ENCODE measurements at places on chromosomes 5 and 9. TPM values are rescaled to one million over a fixed set of nuclear protein-coding genes. Genes with fewer than 3 reads are reported as not detected.
A peak's percentile ranks its signal among the peaks of the same experiment; 100 is the strongest.

DNA sequence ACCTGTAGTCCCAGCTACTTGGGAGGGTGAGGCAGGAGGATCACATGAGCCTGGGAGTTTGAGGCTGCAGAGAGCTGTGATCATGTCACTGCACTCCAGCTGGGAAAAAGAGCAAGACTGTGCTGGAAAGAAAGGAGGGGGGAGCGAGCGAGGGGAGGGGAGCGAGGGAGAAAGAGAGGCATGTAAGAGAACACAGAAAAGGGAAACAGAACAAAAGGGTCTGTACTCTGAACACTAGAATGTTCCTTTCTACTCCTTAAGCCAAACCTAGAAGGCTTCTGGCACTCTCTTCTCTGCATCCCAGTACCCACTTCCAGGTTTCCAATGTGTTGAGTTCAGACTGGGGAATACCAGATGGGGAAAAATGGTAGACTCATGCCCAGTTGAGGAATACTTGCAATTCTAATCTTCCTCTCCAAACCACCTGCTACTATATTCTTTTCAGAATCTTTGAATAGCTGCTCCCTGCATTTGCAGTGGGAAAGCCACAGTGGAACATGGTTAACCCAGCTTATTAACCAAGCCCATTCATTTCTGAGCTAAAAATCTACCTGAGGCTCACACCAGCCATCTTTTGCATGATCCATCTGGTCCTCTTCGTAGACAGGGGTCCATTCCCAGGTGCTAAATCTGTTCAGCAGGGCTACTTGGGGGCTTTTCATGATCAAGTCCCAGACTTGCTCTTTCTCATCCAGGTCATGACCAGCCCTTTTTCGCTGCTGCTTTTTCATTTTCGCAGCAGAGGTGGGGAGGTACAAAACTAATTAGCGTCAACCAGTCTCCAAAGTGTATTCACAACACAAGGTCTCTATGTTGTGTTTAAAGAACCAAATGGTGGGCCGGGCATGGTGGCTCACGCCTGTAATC is 34.9 kb downstream of the SEMA4D start:
- peak; percentile 59 for DNase-seq

- no peak for DNase-seq
Observed at GRCh38 chr5:84635235-84636055, 250.8 kb upstream of the EDIL3 start.

GRCh38 chr5:102762095-102762534 is 7.0 kb downstream of the PAM start:
- DNase-seq, result no peak

The PITX1 gene
- not detected for polyA plus RNA-seq

GRCh38 chr9:19927560-19927959 is 138.7 kb upstream of the SLC24A2 start:
- no peak for DNase-seq

GRCh38 chr5:142151436-142152383 is 43.1 kb downstream of the NDFIP1 start:
- DNase-seq, result peak; percentile 66

- no peak for DNase-seq
Observed at GRCh38 chr5:170903075-170903474, 41.3 kb downstream of the RANBP17 start.

GRCh38 chr9:116145036-116145435 is 8.6 kb upstream of the PAPPA start:
- DNase-seq, result no peak

DNA sequence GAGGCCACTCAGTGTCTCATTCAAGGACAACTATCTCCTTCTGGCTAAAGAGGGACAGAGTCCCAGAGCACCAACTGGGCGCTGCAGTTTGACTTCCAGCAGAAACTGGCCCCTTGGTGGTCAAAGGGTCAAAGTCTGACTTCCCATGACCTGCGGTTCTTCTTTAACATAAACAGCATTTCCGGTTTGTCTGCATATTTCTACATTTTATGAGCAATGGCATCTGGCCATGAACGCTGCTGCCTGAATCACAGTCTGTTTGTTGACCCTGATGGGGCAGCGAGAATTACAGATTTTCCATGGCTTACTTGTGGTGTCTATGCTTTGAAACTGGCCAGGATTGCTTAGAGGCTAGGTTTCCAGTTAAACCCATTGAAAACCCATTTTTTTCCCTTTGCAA is 1.3 kb downstream of the TNFSF15 start:
- DNase-seq, result no peak

- DNase-seq, result no peak
Observed at GRCh38 chr5:145178641-145179523, 656.3 kb downstream of the PRELID2 start.

The PCDHGA11 gene
- polyA plus RNA-seq, result not detected

GRCh38 chr9:106885451-106885850 is 22.5 kb downstream of the ZNF462 start:
- no peak for DNase-seq

The ANXA1 gene
- 59.4 TPM for polyA plus RNA-seq

The PDE8B gene
- polyA plus RNA-seq, result 0.08 TPM

DNA sequence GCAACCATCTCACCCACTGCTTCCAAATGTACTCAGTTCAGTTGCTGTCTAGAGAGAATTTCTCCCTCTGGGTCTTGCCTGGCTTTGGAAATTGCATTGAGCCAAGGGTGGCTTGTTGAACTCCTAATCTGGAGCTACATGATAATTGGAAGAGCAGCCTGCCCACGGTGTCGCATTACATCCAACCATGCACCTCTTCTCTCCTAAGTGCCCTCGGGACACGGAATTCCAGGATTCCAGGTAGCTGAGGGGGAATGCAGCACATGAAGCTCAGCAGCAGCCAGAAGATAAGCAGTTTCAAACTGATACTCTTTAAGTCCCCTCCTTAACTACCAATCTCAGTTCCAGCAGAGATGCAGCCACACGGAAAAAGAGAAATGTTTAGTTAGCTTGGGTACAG is 509.4 kb upstream of the KLF4 start:
- DNase-seq, result no peak

The CD274 gene
- polyA plus RNA-seq, result 3.9 TPM

DNA sequence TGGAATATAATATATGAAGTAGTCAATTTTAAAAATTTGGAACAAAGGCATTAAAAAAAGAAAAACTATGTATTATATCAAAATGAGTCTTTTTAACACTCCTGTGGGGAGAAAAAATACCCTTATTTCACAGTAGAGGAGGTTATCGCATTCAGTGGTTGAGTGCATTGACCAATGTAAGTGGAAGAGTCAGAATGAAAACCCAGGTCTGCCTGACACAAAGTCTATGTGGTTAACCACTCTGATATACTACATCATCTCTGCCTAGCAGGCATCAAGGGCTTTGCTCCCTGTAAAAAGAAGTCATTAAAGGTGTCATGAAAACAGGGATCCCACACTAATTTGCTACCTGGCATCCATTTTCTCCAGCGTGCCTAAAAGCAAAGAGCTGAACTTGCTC is 417.2 kb upstream of the C9orf72 start:
- DNase-seq, result no peak

DNA sequence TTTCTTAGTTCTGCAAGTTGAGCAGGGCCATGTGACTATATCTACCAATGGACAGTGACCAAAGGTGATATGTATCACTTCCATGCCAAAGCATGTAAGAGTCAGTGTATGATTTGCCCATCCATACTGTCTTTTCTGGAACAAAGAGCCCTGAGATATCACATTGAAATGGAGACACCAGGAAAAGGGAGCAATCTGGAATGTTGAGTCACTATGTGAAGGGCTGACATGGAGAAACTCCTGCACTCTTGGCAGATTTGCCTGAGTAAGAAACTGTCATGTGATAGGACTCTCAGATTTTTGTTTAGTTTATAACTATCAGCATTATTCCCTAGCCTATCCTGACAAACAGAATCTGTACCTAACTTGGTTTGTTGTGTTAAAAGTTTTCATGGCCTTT is 29.8 kb upstream of the TMEM161B start:
- no peak for DNase-seq

DNA sequence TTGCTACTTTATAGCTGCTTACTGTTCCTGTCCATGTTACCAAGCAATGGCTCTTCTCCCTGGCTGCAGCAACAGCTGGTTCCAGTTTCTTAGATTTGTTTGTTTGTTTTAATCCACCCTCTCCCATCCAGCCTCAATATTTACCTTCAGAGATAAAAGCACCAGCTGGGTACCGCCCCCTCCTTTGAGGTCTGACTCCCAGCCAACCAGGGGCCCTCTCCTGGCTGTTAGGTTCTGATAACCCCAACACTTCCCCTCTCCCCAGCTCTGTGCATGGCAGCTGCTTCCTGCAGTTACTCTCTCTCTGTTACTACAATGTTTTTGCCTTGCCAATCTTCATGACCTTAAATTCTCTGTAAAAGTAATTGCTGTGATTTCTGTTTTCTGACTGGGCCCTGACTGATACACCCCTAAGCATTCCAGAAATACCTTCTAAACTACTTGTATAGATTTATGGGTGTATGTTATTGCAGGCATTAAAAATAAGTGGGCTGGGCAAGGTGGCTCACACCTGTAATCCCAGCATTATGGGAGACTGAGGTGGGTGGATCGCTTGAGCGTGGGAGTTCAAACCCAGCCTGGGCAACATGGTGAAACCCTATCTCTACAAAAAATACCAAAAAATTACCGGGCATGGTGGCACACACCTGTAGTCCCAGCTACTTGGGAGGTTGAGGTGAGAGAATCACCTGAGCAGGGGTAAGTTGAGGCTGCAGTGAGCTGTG is 2.6 kb upstream of the GCNT1 start:
- DNase-seq, result no peak

DNA sequence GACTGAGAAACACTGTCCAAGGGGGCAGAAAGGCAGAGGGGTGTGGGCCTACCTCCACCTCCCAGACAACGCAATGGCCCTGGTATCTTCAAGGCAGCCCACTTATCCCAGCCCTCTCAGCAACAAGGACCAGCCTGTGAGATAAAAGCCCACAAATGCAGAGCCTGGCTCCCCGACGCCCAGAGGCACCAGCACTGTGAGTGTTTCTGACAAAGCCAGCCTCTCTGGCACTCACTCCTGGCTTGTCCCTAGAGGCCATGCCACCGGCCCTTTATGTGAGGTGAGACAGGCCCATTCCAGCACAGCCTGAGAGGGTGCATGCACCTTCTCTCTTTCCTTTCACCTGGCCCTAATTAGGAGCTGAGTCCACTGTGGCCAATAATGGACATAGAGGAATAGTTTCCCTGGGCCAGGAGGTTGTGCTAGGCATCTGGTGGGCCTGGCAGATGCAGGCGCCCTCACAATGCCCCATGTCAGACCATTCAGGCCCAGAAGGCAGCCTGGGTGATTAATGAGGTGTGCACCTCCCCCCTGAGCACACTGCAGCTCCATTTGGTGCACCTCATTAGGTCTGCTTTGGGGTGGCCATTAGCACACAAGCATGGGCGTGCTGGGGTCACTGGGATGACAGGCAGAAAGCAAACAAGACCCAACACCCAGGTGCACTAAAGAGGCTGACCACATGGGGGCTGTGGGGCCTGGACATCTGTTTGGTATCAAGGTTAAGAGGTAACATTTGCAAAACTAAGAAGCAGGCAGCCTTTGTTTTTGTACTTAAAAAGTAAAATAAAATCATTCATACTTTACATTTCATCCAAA is 176.0 kb downstream of the MED10 start:
- no peak for DNase-seq

The FAM120AOS gene
- 49.3 TPM for polyA plus RNA-seq

GRCh38 chr5:33311893-33312292 is 128.9 kb upstream of the TARS1 start:
- no peak for DNase-seq

The HRCT1 gene
- polyA plus RNA-seq, result not detected

The ATP10B gene
- polyA plus RNA-seq, result not detected

DNA sequence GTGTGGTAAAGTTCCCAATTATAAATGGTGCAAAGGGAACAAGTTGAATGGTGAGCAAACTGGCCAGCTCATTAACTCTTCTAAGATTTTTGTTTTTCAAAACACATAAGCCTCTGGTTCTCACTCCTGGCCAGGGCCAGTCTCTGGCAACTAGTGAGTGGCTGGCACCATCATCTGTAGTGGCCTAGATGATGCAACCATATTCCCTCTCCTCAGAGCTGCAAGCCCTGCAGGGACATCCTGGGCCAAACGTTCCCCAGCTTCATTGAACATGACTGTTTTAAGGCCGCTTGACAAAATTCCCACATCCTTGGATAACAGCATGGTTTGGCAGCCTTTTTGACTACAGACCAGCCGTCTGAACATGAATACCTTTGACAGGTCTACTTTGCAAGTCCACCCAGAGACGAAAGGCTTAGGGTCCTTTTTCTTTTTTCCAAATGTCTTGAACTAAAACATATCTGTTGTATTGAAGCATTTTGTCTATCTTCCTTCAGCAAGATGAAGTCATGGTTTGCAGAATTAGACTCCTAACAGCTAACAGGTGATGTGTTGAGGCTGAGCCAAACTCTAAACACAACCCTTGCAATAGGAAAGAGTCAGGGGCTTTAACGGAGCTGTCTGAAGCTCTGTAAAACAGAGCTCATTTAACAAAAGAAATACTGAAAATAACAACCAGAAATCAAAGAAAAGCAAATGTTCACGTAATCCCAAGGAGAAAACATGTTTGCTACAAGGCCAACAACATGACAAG is 23.8 kb downstream of the MACROH2A1 start:
- DNase-seq, result no peak

GRCh38 chr9:128928624-128929023 is 7.8 kb downstream of the PHYHD1 start:
- DNase-seq, result no peak

The KLF9 gene
- polyA plus RNA-seq, result 2.6 TPM

The PDCD1LG2 gene
- polyA plus RNA-seq, result not detected

The CCDC127 gene
- 4.4 TPM for polyA plus RNA-seq

The CDC26 gene
- 148 TPM for polyA plus RNA-seq

DNA sequence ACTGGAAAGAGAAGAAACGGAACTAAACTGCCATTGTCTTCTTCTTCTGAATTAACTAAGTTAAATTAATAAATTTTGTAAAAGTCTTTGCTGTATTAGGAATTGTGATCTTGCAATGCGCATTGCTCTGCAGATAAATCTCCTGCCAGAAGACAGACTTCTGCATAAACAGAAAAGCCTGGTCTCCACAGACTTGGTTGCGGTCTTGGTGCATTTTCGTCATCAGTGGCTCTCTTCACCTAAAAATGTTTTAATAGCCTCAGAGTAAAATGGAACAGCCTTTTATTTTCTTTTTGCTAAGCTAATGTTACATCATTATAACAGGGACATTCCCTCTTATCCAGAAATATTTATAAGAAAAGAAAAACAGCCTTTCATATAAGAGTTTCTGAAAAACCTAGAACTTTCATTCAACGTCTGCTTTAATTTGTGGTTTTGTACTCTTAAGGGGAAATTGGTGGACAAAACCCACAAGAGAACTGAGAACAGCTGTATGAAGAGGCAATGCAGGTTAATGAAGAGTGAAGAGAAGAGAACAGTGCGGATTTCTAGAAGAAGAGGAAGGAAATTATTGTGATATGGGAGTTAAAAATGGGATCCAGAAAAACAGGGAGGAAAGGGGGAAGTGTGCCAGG is 10.1 kb downstream of the IFNA5 start:
- no peak for DNase-seq

GRCh38 chr9:5873439-5873838 is 17.2 kb upstream of the MLANA start:
- DNase-seq, result no peak

GRCh38 chr5:176529116-176529740 is 8.0 kb downstream of the RNF44 start:
- no peak for DNase-seq

DNA sequence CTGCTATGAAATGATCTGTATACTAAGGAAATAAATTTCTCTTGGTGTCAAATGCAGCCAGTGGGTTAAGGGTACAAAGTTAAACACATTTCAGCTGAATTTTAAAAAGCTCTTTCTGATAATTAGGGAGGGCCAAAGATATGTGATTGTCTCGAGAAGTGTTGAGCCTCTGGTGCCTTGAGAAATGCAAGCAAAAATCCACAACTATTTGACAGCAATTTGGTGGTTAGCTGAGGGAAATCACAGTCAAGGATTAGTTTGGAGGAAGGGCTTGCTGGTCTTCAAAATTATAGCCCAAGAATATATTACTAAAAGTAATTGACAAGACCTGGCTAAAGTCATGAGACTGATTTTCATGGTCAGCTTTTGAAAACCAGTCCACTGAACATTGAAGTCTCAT is 255.7 kb upstream of the PPP1R2B start:
- DNase-seq, result no peak

Data from naive thymus-derived CD8-positive, alpha-beta T cell (primary cell).